ENCODE measurements at places on chromosomes 16 and 17.

- DNase-seq: peak; percentile 69
These were observed 25.3 kb downstream of the CMIP start for GRCh38 chr16:81469710-81470535.

GRCh38 chr16:19463468-19464315, 46.0 kb downstream of the TMC5 start:
- DNase-seq: no peak

GRCh38 chr16:87207509-87207908, 109.7 kb downstream of the C16orf95 start:
- no peak for DNase-seq

DNA sequence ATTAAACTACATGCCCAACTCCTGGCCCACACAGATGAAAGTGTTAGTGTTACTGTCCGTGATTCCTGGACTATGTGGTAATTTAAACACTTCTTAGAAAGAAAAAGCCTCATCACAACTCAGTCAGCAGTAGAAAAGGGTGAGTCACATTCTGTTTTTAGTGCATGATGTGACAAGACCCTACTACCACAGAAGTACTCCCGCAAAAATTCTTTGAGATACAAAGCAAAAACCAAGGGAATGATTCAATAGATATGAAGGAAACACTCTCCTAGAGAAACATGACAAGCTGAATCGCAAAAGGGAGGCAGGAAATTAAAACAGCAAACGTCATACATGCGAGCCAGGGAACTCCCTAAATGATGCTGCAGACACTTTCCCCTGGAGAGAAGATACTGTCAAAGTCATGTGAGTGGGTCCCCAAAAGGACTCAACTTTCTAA, 14.4 kb downstream of the SNN start:
- peak; percentile 69 for DNase-seq

DNA sequence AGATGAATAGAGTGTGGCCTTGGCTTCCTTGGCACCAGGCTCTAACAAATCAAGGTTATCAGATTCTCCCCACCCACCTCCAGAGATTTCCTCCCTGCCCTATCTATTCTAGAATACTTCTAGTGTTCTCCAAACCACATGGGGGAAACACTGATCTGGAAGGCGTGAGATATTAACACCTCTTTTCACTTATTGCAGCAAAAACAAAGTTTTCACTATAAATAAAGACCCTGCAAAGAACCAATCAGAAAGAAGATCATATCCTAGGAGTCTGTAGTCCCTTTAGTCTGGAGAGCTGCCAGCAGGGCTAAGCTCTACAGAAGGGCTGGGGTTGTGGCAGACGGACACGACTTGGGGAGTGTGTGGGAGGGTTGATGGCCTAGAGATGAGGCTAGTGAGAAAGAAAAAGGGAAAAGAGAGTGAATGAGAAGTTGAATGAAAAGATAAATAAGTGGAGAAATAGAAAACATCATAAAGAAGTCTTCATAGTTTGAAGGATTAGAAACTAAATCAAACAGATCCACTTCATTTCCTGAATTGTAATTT, 8.6 kb upstream of the SKAP1 start:
- DNase-seq: no peak

- no peak for DNase-seq
These were observed 8.2 kb downstream of the CDH15 start for GRCh38 chr16:89179656-89180315.

- DNase-seq: no peak
These were observed 52.1 kb upstream of the SMIM36 start for GRCh38 chr17:55563363-55563762.

- DNase-seq: no peak
These were observed 23.4 kb upstream of the RBFOX3 start for GRCh38 chr17:79633993-79634813.

- no peak for DNase-seq
These were observed 18.9 kb downstream of the ARSG start for GRCh38 chr17:68310152-68310551.

DNA sequence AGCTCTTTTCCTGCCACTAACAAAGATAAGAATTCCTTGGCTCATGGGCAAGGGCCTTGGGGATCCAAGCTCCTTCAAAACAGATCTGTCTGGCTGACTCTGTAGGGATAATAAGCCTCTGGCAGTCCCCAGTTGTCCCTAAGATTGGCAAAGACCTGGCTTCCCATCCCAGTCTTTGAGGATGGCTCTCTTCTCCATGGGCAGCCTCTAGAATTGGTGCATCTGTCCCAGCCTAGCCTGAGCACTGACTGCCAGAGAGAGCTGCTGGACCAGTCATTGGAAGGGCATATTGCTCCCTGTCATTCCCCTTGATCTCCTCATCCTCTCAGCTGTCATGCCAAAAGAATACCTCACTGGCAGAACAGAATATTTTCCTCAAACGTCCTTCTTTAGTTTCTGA, 13.2 kb upstream of the CUEDC1 start:
- no peak for DNase-seq

GRCh38 chr16:4261557-4262172, 11.2 kb downstream of the TFAP4 start:
- no peak for DNase-seq

GRCh38 chr16:4309833-4310266, 6.0 kb upstream of the GLIS2 start:
- peak; percentile 69 for DNase-seq

DNA sequence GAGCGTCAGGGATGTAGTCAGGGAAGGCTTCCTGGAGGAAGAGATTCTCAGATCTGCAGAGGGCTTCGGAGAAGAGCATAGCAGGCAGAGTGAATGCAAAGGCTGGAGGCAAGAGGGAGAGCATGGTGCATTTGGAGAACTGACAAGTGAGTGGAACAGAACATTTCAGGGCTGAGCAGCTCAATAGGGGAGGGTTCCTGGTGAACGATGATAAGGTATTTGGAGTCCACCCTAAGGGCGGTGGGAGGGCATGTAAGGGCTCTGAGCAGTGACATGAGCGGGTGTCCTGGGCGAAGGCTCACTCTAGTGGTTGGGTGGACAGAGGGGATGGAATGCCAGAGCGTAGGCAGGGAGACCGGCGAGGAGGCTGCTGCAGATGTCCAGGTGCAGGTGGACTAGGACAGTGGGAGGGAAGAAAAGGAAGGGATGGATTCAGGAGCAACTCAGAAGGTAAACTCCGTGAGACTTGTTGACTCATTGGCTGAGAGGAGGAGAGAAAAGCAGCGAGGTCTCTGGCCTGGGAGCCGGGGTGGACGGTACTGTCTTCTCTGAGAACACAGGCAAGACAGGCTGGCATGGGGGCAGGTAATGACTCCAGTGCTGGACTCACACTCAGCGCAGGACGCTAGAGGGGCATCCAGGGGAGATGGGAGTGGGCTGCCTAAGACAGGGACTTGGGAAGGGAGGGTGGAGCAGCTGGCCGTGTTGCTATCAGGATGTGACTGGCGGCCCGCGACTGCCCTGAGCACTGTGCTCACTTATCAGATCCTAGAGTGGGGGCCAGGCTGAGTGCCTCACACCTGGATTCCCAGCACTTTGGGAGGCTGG, 1.4 kb upstream of the PITPNA start:
- no peak for DNase-seq

DNA sequence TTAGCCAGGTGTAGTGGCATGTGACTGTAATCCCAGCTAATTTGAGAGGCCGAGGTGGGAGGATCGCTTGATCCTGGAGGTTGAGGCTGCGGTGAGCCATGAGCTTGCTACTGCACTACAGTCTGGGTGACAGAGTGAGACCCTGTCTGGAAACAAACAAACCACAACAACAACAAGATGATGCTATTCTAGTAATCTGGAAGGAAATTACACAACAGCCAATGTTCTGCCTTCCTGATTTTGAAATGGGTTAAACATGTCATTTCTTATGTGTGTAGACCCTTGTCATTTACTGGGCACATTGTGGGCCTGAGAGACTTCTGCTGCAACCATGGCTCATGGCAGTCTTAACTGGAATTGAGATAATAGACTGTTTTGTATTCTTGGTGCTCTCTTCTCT, 5.9 kb downstream of the COQ7 start:
- DNase-seq: no peak

DNA sequence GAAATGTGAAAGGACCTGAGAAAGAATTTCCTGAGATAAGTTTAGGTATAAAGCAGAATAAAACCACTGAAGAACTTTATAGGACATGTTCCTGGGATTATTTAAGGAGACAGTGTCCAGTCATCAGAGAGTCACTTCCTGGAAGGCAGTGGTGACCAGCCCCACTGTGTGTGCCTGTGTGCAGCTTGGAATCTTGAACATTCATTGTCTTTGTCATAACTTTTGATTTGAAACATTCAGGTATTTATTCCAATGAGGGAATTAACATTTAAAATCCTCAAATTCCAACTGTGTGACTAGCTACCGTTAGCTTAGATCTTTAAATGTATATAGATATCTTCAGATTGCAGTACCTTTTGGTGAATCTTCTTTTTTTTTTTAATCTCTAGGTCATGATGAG, 61.7 kb upstream of the MRC2 start:
- DNase-seq: no peak

GRCh38 chr16:49889725-49890397, 33.9 kb upstream of the ZNF423 start:
- no peak for DNase-seq

DNA sequence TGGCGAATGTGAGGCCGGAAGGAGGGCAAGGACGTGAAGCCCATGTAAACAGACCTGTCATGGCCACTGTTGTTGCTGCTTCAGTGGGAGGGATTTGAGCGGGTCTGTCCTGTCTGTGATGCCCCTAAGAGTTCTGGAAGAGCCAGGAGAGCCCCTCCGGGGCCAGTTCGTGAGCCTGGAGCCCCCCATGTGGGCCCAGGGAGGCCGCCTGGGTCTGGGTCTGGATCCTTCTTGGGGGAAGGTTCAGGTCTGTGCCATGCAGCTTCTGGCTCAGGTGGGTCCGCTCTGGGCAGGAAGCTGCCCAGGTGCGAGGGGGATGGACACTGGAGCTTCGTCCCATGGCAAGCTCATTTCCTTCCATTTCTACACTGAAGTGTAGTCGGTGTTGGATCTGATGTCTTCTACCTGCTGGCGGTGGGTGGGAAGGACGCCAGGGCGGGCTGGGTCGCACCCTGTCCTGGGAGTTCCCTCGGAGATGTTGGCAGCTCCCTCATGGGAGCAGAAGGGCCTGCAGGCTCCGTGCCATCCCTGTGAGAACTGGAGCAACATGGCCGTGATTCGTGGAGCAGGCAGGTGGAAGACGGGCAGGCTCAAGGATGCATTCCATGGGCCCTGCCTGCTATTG, 11.2 kb upstream of the WFIKKN1 start:
- no peak for DNase-seq

GRCh38 chr16:23968176-23968575, 132.4 kb downstream of the PRKCB start:
- DNase-seq: no peak

GRCh38 chr16:11384184-11384955, 39.1 kb downstream of the RMI2 start:
- DNase-seq: no peak

DNA sequence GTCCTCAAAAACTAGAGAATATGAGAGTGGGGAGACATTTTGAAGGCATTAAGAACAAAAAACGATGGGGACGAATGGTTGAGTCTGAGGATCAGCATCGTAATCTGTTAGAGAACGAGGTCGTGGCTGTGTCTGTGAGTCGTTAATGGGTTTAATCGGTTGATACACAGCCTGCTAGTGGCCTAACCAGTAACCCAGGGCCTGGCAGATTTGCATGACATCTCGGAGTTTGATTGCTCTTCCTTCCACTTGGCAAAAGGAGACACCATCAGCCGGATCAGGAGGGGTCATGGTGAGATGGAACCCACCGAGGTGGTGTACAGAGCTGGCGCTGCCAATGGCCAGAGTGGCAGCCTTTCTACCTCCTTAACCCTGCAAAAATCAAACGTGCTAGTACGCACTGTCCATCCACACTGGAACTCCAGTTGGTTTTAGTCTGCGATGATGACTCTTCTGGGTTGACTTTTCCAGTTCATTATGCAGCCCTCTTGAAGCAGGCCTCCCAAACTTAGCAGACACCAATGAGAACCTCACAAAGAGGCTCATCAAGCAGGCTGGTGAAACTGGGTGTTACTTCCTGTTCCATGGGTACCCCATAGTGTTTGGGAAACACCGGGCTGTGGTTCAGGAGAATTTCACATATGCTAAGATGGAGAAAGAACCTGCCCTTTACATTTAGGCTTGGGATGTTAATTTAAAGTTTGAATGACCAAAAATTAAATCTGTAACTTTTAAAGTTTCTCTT, 4.1 kb downstream of the HS3ST3B1 start:
- no peak for DNase-seq

DNA sequence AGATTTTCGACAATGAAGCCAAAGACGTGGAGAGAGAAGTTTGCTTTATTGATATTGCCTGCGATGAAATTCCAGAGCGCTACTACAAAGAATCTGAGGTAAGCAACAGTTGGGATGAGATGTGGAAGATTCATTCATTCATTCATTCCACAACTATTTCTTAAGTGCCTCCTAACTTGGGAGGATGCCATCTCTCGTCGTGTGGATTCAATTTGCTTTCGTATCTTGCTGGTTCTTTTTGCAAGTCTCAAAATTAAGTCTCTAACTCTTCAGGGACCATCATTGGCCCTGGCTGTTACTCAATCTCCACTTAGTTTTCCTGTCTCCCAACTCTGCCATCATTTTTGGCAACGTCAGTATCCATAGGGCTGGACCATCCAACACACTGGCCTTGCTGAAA, 85.6 kb upstream of the NOL11 start:
- DNase-seq: no peak

DNA sequence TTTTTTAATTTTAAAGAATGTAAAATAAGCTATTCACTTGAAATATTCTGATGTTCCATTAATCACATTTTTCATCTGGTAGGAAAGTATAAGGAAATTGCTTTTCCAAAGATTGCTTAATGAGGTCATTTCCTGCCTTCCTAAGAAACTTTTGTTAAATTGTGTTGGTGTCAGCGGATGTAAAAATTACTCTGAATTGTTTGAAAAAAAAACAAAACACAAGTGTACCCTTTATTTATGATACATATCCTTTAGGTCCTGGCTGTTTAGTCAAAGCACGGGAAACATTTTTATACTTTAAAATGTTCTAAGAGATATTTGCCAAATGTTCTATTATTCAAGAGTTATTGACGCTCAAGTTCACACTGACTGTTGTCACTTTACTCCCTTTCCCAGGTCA, 1357.4 kb upstream of the GOT2 start:
- no peak for DNase-seq

DNA sequence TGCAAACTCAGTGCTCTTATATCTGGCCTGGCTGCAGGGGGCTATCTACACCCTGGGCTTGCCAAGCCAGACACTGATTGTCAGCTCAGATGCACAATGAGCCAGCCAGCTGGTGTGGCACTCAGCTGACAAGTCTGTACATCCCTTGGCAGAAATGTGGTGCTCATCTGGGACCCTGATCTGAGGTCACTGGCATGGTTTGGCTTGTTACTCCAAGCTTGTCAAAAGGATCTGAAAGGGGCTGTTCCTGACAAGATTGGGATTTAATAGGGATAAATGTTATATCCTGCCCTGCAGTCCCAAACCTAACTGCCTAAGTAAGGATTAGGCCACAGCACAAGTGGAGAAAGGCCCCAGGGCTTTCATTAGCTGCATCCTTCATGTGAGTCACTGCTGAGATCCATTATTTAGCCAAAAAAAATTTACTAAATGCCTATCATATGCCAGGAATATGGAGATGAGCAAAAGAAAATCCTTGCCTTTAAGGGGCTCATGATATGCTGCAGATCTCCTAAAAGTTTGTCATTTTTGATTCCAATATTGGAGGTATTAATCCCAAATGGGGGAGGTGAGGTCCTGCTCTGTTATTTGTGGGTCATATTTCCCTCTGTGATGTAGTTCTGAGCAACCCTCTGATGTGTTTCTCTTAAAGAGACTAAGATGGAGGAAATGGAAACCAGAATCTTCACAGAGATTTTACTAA, 6.3 kb downstream of the SLC6A2 start:
- DNase-seq: no peak

- no peak for DNase-seq
These were observed 488 bp downstream of the C17orf113 start for GRCh38 chr17:42049834-42050392.

- DNase-seq: peak; percentile 78
These were observed 24.2 kb downstream of the B9D1 start for GRCh38 chr17:19338031-19338990.
